Cardiac muscle cell (in vitro differentiated cells and primary cell): ENCODE measurements at places on chromosomes 1 and 21. TPM values are rescaled to one million over a fixed set of nuclear protein-coding genes. Genes with fewer than 3 reads are reported as not detected.

PODN gene
- 3.7 and 6.5 TPM in 2 replicates for total RNA-seq

PCSK9 gene
- total RNA-seq = 1.3 TPM in 2 replicates

MIXL1 gene
- 3.7 and 5.4 TPM in 2 replicates for total RNA-seq

EPHB2 gene
- 58.2 and 96.3 TPM in 2 replicates for total RNA-seq

MTR gene
- total RNA-seq = 34.5 and 61.7 TPM in 2 replicates

LEFTY2 gene
- 4.0 and 14.0 TPM in 2 replicates for total RNA-seq

FMO3 gene
- total RNA-seq = not detected in 2 replicates

RBM8A gene
- total RNA-seq = 282 and 329 TPM in 2 replicates

AGMAT gene
- total RNA-seq = 0.45 and 0.70 TPM in 2 replicates

RXRG gene
- total RNA-seq = 247 and 285 TPM in 2 replicates

RHBDL2 gene
- not detected in 2 replicates for total RNA-seq

- DNase-seq = no peak
Measured at GRCh38 chr1:151820940-151821339, 10.7 kb downstream of the RORC start.

DNA sequence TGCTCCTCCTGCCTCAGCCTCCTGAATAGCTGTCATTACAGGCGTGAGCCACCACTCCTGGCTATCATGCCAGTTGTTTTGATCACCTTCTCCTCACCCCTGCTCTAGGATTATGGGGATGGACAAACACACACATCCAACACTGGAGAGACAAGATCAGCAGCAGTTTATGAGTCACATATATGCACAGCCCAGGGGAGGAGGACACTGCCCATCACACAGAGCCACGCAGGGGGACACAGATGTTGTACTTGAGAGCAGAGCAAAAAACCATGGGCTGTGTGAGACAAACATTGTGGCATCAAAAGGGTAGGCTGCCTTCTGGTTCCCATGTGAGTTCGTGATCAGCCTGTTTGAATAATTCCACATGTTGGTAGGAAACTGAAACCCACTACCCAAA is 32.1 kb downstream of the EDARADD start:
- no peak for DNase-seq

DNA sequence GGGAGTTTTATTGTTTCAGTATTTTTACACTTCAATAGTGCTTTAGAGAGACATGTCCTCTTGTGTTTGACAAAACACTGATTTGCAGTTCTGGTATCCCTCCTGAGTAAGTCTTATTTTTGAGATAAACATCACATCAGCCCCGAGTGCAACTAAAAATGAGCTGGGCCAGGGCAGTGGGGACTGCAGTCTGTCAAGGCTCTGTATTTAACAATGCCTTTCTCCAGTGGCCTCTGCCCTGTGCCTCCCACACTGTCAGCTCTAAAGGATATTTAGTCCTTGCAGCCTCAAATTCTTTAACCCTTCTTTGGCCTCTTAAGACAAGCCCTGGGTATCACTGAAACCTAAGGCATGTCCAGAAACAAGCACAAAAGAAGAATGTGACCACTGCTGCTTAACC is 160.6 kb downstream of the ST6GALNAC5 start:
- DNase-seq = no peak

DNA sequence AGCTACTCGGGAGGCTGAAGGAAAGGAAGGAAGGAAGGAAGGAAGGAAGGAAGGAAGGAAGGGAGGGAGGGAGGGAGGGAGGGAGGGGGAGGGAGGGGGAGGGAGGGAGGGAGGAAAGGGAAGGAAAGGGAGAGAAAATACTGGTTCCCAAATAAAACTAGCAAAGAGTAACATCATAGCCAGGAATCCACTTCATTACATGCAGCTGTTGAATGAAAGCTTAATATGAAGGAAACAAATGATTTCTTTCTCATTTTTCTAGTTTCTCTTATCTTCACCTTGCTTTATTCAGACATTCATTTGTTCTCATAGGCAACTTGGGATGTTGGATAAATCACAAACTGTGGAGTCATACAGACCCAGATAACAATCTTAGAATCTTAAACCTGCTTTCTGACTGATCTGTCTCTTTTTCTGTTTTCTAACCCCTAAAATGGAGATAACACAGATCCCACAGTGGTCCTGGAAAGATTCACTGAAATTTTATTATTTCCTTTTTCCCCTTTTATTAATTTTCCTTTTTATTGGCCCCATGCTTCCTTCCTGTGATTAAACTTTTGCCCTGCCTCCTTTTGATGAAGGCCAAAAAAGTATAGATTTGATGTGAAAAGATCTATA is 52.5 kb upstream of the USH2A start:
- no peak for DNase-seq

- no peak for DNase-seq
Measured at GRCh38 chr21:42006765-42007164, 3.4 kb downstream of the ZBTB21 start.

GRCh38 chr1:59077466-59078069 is 219.3 kb upstream of the FGGY start:
- no peak for DNase-seq

DNA sequence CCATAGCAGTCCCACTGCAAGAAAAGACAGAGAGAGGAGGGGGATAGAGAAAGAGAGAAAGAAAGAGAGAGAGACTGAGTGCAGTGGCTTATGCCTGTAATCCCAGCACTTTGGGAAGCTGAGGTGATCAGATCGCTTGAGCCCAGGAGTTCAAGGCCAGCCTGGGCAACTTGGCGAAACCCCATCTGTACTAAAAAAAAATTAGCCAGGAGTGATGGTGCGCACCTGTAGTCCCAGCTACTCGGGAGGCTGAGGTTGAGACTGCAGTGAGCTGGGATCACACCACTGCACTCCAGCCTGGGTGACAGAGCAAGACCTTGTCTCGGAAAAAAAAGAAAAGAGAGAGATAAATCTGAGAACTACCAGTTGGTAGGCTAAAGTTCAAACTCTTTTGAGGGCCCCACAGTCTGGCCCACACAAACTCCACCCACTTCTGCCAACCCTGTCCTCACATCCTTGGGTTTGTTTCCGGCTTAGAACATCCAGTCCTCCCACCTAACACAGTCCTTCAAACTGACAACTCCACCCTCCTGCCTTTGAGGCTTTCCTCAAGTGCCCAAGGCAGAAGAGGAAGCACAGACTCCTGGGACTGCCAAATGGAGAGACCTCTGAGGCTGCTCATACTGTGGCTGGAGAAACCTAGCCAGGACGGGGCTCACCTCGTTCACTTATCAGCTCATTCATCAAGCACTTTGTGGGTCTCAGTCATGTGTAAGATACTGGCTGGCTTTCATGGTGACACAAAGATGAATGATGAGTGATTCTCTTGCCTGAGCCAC is 20.1 kb downstream of the TFAP2E start:
- peak; percentile 40 for DNase-seq

DNA sequence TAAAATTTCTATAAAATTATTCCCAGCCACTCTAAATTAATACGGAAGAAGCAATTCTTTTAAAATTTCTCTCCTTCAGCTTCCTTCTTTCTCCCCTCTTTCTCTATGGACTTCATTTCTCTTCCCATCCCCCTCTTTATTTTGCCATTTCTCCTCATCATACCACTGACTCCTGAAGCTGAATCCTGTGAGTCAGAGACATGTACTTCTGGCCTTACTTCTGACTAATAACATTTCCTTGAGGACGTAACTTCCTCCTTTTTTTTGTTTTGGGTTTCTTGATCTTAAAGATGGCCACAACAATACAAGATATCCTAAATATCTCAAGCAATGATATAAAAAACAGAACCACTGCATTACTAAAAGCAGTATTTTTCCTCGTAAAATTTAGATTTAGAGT is 63.6 kb upstream of the DENND1B start:
- DNase-seq = peak; percentile 70

- no peak for DNase-seq
Measured at GRCh38 chr1:229158341-229158921, 112.5 kb upstream of the RAB4A start.

- no peak for DNase-seq
Measured at GRCh38 chr1:188302746-188303145, 1474.0 kb downstream of the PLA2G4A start.

DNA sequence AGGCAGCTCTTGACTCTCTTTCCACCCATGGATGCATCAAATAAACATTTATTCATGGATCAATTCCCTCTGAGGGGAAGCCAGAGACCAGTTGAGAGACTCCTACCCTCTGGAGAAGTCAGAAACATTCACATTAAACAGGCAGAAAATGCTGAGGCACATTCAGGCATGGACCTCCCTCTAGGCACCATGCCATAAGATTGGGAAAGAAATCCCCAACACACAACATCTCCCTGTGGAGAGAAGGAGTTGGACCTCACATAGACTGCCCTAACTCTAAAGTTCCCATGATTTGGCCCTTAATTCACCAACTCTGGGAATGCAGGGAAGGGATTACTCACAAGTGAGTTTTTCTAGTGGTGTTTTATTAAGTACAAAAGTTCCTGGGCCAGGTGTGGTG is 415.3 kb upstream of the C1orf87 start:
- DNase-seq = peak; percentile 73

GRCh38 chr1:20689645-20690056 is 28.2 kb downstream of the KIF17 start:
- DNase-seq = no peak

DNA sequence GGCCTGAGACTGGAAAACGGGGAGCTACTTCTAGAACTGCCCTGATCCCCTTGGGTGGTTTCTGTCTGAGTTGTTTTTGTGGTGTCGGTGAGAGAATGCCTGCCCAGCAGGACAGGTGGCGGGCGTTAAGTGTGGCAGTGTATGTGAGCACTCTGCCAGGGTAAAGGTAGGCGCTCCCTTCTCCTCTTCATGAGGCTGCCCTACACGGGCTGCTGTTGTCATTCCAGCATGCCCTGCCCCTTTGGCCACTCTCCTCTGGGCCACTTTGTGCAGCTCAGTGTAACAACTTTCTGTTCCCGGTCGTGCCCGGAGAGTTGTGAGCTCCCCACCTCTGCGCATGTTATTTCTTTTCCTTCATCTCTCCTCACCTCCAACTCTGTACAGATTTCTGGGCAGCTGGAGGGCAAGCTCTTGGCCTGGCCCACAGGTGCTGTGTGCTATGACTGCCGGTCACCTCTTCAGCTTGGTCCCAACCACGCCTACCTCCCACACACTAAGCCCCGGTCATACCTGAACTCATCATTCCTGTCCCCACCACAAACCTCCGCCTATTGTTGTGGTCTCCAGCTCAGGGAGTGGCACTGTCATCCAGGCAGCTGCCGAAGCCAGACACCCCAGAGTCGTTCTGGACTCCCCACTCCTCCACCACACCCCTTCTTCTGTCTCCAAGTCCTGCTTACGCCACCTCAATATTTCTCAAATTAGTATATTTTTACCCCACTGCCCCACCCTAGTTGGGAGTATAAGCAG is 69.0 kb downstream of the GADD45A start:
- DNase-seq = no peak

- peak; percentile 18 for DNase-seq
Measured at GRCh38 chr21:36321325-36322082, 1.5 kb downstream of the MORC3 start.

DNA sequence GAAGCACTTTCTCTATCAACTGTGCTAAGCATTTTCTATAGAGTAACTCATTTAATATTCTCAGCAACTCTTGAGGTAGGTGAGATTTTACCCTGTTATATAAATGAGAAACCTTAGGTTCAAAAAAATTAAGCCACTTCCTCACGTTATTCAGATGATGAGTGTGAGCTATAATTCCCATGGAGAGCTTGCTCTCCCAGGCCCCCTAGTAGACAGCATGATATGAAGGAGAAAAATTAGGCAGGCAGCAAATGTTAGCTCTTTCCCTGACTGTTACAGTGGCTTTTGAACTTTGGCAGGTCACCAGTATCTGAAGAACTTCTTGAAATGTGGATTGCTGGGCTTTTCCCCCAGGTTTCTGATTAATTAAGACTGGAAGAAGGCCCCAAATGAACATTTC is 753.1 kb downstream of the NCAM2 start:
- no peak for DNase-seq

DNA sequence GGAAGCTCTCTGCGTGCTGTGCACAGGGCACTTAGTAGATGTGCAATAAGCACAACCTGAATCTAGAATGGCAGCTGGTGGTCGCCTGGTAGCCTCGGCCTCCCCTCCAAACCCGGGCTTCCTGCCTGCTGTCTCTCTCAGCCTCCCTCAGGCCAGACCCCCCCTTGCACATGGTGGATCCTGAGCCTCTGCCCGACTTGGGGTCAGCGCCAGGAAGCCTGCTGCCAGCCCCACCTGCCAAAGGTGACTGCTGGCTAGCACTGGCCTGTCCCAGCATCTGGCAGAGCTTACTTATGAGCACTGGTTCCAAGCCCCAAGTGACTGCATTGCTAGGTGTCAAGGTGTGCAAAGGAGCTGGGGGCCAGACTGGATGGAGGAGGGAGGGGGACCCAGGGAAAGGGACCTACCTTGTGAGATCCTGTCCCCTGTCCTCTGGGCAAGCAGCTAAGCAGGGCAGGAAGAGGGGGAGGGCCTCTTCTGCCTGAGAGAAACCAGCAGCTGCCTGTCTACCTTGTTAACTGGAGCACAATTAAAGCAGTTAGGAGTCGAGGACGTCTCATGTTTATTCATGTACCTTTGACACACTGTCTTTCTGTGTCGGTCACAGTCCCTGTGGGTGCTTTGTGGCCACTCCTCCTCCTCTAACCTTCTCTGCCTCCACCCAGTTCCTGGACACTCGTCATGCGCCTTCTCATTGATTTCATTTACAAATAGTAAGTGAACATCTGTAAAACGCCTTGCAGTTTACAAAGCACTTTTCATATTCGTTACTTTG is 100.9 kb downstream of the DDX20 start:
- no peak for DNase-seq

DNA sequence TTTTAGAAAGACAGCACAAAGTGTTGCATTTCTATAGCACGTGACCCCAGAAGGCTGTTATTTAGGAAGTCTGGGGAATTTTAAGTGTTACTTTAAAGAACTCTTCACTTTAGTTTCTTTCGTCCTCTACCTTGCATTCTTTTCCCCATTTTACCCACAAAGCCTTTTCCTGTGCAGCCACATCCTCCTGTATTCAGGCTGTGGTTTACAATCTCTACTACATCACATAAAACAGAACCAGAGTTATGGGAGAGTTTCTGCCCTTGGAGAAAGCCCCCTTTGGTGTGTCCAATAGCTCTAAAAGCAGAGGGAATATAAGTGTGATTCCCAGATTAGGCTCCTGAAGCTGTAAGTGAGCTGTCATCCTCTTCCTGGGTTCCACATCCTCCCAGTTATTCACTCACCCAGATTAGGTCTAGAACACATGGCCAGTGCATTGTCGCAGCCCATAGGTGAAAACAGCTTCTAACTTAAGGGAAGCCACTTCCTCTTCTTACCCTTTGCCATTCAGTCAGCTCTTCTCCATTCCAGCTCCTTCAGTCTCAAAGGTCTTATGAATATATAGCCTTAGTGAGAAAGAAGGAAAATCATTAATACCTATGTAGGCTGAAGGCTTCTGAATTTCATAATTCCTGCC is 171.1 kb downstream of the PIGK start:
- DNase-seq = no peak

GRCh38 chr1:36638268-36638667 is 155.6 kb upstream of the CSF3R start:
- no peak for DNase-seq

DNA sequence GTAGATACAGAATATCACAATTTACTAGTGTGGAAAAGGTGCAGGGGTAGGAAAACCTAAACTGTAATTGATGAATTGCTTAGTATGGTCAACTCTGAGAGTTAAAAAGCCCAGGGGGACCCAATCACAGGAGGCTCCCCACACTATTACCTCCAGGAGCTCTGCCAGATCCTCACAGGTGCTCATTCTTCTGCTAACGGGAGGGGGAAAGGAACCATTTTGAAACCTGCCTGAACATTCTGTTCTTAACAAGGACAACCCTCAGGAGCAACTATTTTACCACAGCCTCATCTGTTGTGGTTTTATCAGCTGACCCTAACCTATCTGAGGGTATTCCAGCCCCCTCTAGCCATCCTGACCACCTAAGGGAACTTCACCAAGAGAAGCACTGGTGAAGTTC is 19.1 kb downstream of the PDIK1L start:
- DNase-seq = no peak
